ENCODE measurements at places on chromosomes 6 and 20.

DNA sequence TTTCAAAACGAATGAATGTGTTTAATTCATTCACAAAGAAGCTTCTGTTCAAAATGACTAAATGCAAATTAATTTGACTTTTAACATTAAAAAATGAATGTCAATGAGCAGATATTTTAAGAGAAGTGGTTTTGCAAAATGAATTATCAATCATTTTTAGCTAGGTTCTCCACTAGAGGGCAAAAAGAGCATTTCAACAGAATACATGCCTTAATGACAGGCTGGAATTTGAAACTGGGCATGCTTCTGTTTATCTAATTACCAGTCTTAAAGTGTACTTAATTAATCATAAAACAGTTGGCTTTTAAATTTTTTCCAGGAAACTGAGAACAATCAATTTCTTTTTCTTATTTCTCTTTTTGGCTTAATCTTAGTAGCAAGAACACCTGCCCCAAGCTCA, 63.8 kb upstream of the TINAG start:
- no peak for DNase-seq

GRCh38 chr20:50191065-50191543, 474 bp downstream of the CEBPB start:
- DNase-seq = peak; percentile 60

GRCh38 chr20:20557406-20557805, 155.0 kb downstream of the RALGAPA2 start:
- no peak for DNase-seq

- no peak for DNase-seq
Measured at GRCh38 chr6:163585932-163586437, 171.5 kb downstream of the QKI start.

DNA sequence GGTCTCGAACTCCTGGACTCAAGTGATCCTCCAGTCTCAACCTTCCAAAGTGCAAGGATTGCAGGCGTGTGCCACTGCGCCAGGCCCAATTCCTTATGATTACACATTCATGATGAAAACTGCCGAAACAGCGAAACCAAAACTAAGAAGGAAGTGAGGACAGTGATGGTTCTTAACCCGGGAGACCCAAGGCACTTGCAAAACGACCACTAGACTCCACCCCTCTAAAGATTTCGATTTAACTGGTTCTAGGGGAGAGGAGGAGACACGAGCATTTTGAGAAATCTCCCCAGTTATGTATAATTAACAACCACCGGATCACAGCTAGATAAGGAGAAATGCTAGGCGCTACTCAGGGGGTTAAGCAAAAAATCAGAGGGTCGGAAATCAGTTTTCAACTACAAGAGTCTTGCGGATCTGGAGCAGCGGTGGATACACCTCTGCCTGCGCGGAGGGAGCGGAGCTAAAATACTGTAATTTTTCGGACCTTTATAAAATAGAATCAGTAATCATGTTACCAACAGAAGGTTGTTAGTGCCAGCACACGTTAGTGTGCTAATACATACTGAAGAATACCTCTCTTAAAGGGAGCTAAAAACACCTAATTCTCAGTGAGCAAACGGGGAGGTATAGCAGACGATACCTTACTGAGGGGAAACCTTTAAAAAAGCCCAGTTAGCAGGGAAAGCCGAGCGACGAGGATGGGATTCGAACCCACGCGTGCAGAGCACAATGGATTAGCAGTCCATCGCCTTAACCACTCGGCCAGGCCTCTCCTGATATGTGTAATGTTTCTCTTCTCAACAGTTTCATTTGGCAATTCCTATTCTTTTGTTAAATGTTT, 60.0 kb upstream of the BTN3A2 start:
- no peak for DNase-seq

DNA sequence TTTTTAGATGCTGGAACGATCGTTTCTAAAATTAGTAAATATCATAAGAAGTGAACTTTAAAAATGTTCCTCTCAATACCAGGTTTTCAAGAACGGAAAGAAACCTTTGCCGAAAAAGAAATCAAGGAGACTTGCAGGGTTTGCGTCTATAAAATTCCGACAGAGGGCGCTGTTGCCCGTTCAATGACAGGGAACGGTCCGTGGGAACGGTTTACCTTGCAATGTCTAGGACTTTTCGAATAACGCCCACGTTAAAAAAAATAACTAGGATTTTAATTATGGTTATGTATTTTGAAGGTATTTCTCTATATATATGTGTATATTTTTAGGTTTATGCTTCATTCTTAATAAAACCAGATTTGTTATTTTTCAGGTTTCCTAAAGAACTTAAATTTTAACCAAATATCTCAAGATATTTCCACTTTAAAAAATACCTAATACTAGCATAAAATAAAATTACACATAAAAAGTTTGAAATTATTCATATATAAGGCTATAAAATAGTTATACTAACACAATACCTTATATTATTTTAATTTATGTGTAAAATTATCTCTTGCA, 2.5 kb upstream of the TFAP2B start:
- DNase-seq = peak; percentile 67

- DNase-seq = no peak
Measured at GRCh38 chr20:48722737-48723191, 105.0 kb downstream of the PREX1 start.

DNA sequence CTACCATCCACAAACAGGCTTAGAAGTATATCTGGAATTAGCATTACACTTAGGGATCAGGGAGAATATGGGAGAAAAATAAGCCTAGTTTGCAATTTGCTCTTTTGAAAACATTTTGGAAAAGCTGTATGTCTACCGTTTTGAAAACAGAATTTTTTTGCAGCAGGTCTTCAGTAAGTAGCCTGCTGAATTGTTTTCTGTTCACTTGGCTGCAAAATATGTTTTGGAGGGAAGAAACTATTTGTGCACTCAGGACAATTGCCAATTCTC, 39.6 kb downstream of the ILRUN start:
- no peak for DNase-seq

GRCh38 chr6:134516582-134516981, 198.7 kb upstream of the SGK1 start:
- DNase-seq = no peak

GRCh38 chr6:158411998-158412397, 99.7 kb downstream of the TULP4 start:
- no peak for DNase-seq

GRCh38 chr20:33791959-33792597, 19.1 kb upstream of the CHMP4B start:
- peak; percentile 75 for DNase-seq

DNA sequence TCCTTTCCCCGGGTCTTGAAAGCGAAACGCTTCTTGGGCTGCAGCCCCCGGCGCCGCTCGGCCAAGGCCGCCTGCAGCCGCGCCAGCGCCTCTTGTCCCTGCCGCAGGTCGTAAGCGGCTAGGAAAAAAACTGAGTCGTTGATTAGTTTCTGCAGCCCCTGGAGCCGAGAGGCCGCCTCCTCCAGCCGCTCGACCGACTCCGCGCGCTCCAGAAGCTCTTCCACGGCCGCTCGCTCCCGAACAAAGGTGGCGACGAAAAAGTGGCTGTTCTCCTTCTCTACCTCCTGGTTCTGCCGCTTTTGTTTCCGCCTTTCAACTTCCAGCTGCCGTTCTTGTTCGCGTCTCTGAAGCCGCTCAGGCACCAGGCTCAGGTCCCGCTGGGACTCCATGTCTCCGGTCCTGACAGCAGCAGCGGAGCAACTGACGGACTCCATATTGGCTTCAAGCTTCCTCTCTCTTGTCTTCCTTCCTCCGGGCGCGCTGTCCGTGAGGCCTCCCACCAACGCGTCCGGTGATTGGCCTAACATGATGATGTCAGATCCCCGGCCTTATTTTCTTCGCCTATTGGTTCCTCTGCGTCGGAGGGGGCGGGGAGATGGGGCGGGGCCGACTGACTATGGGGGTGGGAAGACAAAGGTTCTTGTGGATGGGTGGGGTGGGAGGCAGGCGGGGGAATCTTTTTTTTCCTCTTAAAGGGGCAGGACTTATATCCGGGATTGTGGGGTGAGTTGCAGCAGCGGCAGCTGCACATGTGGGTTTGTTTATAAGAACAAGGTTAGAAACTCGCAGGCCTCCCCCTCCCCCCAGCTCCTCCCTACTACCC, at the start of gene TBCC:
TBCC (minus strand) TSS at position 464 of the 823 bp plus-strand sequence; CDS start at position 434, 30 bp downstream.
- peak; percentile 98 for DNase-seq

- DNase-seq = no peak
Measured at GRCh38 chr6:44010411-44011349, 116.6 kb downstream of the MRPL14 start.

GRCh38 chr6:43021270-43022047, at the start of gene RRP36:
Gene RRP36 (plus strand): TSS chr6:43021623. CDS start chr6:43021655, 32 bp downstream.
- DNase-seq = peak; percentile 90

DNA sequence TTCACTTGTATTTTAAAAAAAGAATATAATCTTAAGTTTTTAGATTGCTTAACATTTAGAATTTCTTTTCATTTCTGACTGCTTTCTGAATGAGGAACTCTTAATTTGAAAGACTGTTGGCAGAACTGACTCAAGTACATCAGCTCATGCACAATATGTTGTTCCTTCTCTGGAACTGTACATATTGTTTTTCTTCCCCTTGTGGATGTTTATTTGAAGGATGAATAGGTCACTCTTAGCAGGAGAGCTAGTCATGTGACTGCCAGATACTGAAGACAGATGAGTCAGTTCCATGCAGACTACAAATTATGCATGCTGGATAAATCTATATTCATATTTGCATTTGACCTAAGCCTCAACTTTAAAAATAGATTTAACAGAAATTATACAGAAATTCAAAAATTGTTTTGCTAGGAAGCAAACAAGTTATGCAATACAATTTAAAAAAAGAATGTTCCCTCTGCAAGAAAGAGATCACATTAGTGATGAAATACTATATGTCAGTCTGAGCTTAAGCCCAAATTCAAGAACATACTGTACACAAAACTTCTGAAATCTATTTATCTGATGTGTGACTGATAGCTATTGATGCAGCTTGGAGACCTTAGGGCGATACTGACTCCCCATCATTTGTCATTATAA, 1274.9 kb upstream of the GJE1 start:
- DNase-seq = no peak

GRCh38 chr6:49565855-49566254, 15.4 kb downstream of the C6orf141 start:
- no peak for DNase-seq

DNA sequence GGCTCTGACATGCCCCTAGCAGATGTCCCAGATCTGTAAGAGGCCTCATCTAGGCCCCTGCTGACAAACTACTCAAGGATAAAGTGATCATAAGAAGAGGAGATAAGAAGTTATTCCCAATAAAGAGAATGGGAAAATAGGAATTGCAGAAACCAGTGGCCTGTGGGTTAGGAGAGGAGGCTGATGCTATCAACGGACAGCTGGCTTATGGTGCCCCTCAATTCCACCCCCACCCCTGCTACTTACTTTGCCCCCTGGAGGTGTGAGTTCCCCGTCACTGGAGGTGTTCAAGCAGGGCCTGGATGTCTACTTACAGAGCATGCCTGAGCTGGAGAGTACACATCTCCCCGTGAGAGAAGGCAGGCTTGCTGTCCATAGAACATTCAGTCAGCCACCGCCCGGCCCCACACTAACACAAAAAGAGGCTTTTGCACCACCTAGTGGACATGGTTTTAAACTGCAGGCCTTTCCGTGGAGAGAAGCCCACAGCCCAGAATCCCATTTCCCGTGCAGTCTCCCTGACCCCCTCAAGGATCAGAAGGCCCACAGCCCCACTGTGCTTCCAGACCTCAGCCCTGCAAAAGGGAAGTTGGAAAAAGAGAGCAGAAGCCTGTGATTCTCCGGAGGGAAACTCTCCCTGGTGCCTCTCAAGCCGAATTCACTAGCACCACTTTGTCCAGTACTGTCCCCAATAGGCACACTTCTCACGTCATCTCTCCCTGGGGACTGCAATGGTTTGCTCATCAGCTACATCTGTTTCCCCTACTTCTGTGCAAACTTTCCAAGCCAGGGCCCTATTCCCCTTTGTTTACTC, 23.8 kb upstream of the BNIP5 start:
- peak; percentile 78 for DNase-seq

DNA sequence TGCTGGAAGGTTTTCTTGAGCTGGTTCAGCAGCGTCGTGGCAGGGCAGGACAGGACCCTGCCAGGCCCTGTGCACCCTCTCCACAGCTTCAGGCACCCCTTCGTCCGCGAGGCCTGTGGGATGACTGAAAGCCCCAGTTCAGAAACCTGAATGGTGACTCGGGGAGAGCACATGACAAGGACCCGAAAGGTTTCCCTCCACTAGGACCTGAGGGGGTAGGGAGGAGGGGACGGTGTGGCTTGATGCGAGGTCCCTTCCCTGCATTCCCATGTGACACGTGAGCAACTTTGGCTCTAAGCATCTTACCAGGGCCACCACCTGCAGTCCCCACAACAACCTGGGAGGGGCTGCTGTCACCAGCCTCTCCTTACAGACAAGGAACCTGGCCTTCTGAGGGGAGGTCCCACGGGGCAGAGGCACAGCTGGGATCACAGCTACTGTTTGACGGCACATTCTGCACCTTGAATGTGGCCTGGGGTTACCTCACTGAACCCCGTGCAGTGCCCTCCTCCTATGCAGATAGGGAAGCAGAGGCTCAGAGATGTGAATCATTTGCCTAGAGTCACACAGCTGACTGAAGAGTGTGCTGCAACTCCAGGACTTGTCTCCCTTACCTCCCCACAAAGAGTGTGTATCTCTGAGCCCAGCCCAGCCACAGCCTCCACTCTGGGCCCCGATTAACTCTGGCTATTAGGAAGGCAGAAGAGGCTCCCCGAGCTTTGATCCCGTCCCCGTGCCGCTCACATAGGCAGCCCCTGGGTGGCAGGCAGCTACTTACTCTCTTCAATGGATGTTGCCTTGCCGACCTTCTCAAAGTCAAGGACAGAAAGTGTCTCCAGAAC, 84.6 kb downstream of the PTPN1 start:
- no peak for DNase-seq

- DNase-seq = no peak
Measured at GRCh38 chr20:15976047-15976736, 597.1 kb downstream of the KIF16B start.

GRCh38 chr6:28643017-28643740, 117.5 kb downstream of the GPX5 start:
- DNase-seq = peak; percentile 29

DNA sequence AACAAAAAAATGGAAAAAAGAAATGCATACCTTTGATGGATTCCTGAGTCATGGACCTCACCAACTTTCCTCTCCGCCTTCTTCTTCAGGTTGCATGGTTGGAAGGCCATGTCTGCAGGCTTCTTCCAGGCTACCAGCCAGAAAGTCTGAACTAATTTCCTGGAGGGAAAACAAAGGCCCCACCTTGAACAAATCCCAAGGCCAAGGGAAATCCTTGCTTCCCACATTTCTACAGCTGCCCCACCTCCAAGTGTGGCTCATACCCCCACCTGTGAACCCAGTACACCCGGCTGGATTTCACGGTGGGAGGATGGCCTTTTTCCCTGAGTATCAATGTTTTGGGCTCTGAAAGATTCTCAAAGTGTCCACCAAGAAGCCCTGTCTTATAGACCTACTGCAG, 22.4 kb downstream of the IL17A start:
- DNase-seq = no peak

GRCh38 chr6:27130668-27131428, 116.7 kb upstream of the PRSS16 start:
- DNase-seq = no peak

DNA sequence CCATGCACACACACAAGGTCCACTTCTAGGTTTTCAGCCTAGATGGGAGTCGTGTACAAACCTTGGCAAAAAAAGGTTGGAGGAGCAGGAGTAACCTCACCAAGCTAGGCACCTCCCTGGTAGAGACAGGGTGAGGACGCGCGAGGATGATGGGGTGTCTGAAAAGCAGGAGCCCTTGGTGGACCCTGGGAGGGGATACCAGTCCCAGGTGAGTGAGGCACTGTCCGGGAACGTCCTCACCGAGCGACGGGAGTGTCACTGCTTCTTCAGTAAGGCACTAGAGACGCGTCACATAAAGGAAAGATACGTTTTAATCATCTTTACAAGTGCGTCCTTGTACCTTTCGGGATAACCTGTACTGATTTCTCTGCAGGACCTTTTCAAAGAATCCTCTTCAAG, 29.4 kb upstream of the ZBP1 start:
- DNase-seq = peak; percentile 11

All from GM13976 (cell line).